ENCODE measurements at places on chromosomes 6 and 20.

- no peak for DNase-seq
Measured at GRCh38 chr6:116564921-116565872, 6.1 kb upstream of the RWDD1 start.

DNA sequence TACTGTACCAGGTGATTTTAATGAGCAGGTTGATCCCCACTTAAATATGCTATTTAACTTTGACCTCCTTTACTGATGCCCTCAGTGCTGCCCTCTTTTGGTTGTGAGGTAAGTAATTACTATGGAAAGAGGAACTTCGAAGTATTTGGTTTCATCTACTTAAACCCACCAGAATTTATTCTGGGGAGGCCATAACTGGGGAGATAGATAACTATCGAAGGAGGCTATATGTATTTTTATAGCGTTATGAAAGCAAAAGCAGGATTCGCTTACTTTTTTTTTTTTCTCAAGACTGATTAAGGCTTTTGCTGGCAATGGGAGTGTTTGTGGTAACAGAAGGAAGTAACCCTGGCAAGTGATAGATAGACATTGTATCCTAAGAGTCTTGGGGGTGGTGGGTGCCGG lies 168.9 kb upstream of the CENPW start:
- peak; percentile 27 for DNase-seq

- DNase-seq: no peak
Measured at GRCh38 chr6:34129753-34130152, 16.1 kb downstream of the GRM4 start.

GRCh38 chr6:63724721-63725120 lies 89.1 kb downstream of the PHF3 start:
- DNase-seq: peak; percentile 58
